ENCODE measurements at places on chromosomes 7 and 10.

DNA sequence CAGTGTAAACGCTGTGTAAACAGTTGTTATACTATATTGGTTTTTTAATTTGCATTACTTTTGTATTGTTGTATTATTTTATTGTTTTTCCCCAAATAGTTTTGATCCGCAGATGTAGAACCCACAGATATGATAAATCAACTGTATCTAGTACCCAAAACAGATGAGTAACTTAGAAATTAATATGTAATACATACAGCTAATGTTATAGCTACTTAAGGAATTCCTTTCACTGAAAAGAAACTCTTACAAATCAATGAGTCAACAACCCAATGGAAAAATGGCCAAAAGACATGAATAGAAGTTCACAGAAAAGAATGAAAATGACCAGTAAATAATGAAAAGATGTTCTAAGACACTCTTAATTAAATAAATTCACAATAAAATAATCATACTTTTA, 32.3 kb upstream of the ARL4A start:
- DNase-seq: peak; percentile 41

- DNase-seq: no peak
Measured at GRCh38 chr10:6470894-6471618, 109.0 kb downstream of the PRKCQ start.

GRCh38 chr10:80177781-80178636, 27.3 kb downstream of the ANXA11 start:
- no peak for DNase-seq

- no peak for DNase-seq
Measured at GRCh38 chr10:127326883-127327282, 130.5 kb upstream of the INSYN2A start.

GRCh38 chr7:12320241-12320986, 83.3 kb downstream of the VWDE start:
- DNase-seq: no peak

GRCh38 chr10:86655173-86655540, 810 bp downstream of the OPN4 start:
- DNase-seq: no peak

- no peak for DNase-seq
Measured at GRCh38 chr10:84534168-84534567, 205.8 kb downstream of the CCSER2 start.

- no peak for DNase-seq
Measured at GRCh38 chr10:7487528-7487927, 76.7 kb upstream of the SFMBT2 start.

GRCh38 chr10:69835875-69836730, 34.4 kb downstream of the COL13A1 start:
- no peak for DNase-seq

GRCh38 chr7:102721-103120, 89.7 kb upstream of the FAM20C start:
- peak; percentile 10 for DNase-seq

DNA sequence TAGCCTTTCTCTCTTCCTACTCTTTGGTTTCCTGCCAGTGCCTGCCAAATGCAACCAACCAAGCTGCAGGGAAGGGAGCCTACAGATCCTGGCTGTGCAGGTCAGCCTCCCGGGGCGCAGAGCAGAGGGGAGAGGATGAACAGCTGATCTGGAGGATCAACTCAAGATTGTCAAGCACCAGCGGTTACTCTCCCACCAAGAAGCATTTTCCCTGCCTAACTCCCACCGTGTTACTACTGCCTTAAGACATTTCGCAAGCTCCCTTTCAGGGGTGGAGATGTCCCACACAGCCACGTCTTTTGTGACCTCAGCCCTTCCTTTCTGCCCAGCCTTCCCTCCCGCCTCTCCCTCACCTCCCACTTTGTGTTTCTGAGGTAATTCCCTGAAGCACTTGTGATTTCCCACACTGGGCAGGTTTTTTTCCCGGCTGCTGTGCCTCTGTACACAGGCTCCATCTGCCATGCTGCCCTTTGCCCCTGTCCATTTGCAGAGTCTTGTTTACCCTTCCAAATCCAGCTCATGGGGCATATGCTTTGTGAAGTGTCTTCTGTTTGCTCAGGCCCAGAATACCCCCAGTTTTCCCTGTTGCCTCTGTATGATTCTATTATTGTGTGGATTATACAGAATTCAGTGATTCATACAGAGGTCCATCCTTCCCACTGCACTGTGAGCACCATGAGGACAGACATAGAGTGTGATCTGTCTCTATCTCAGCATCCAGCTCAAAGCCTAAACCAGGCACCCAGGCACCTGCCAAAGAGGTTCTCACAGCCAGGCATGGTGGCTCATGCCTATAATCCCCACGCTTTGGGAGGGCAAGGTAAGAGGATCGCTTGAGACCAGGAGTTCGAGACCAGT, 40.9 kb upstream of the PAPSS2 start:
- DNase-seq: no peak

DNA sequence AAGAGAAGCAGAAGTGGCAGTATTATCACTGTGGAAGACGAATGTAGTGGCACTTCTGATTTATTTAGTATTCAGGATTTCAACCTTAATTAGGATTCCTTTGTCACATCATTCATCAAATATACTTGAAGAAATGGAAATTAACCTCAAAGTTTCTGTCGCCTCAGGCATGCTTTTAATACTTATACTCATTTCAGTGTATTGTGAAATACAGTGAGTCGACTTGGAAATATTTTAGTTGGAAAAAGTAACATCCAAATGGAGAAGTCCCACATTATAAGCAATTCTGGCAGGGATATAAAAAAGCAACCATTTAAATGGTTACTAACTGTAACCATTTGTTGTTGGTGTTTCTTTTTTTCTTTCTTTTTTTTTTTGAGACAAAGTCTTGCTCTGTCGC, 648.8 kb downstream of the ARL4A start:
- peak; percentile 50 for DNase-seq

- no peak for DNase-seq
Measured at GRCh38 chr7:116230191-116231005, 20.1 kb downstream of the TES start.

DNA sequence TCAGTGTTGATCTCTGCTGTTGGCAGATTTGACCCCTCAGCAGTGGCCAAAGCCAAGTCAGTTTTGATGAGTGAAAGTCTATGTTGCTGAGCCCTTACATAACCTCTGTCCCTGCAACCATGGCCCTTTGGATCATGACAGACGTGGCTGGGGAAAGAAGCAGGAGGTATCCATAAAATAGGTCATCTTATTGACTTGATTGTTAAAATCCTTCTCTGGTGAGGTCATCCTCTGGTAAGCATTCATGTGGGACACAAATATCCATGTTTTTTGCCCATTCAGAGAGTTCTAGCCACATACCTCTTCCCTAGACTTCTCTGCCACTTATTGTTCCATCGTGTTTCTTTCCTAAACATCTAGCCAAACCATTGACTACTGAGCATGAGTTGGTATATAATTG, 251.9 kb upstream of the PTER start:
- no peak for DNase-seq

DNA sequence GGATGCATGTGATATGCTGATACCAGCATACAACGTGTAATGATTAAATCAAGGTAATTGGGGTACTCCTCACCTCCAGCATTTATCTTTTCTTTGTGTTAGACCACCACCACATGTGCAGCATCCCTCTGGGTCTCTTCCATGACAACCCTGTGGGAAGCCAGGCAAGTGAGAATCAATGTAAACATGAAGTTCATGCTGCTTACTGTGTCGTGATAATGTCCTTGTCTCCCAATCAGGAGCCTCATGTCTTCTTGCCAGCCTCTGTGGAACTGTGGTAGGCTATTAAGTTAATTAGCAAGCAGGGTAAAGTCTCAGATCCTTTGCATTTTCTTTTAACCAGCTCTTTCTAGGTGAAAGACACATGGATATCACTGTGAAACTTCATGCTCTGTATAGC, 126.7 kb downstream of the TES start:
- DNase-seq: no peak

DNA sequence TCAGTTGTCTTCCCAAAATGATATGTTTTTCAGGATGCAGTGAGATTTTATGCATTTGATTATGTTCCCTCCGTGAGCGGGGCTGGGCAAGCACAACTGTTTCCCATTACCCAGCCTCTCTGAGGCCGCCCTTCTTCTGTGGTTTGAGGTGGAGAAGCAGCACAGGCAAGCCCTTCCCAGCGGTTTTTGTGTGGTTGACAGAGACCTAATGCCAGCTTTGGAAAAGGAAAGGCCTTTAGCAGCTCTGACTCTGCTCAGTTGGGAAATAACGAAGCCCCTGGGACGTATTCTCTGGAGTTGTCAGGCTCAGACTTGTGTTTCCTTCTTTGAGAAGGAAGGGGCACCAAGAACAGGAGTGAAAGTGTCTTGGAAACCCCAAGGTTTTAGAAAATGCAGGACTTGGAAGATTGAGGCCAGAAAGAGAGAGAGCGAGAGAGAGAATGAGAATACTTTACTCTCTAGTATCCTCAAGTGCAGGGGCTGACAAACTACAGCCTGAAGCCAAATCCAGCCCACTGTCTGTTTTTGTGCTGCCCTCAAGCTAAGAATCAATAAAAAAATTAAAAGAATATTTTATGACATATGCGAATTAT, 20.6 kb upstream of the PDCD4 start:
- peak; percentile 54 for DNase-seq

- no peak for DNase-seq
Measured at GRCh38 chr7:156116514-156117215, 304.4 kb upstream of the SHH start.

- DNase-seq: peak; percentile 92
Measured at GRCh38 chr7:140924821-140925421, at the start of gene BRAF. TSS of gene BRAF (minus strand) at chr7:140924929. CDS start at chr7:140924703, 226 bp downstream.

- no peak for DNase-seq
Measured at GRCh38 chr10:4352414-4352961, 473.5 kb upstream of the AKR1E2 start.

- peak; percentile 80 for DNase-seq
Measured at GRCh38 chr7:151249034-151249731, 689 bp upstream of the SMARCD3 start.

DNA sequence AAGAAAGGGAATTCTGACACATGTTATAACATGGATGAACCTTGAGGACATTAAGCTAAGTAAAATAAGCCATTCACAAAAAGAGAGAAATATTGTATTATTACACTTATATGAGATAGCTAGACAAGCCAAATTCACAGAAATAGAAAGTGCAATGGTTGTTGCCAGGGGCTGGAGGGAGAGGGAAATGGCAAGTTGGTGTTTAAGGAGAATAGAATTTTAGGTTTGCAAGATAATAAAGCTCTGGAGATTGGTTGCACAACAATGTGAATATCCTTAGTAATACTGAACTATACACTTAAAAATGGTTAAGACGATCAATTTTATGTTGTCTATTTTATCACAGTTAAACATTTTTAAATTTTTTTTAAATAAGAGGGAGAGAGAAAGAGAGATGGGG, 25.0 kb upstream of the ADD3 start:
- no peak for DNase-seq

DNA sequence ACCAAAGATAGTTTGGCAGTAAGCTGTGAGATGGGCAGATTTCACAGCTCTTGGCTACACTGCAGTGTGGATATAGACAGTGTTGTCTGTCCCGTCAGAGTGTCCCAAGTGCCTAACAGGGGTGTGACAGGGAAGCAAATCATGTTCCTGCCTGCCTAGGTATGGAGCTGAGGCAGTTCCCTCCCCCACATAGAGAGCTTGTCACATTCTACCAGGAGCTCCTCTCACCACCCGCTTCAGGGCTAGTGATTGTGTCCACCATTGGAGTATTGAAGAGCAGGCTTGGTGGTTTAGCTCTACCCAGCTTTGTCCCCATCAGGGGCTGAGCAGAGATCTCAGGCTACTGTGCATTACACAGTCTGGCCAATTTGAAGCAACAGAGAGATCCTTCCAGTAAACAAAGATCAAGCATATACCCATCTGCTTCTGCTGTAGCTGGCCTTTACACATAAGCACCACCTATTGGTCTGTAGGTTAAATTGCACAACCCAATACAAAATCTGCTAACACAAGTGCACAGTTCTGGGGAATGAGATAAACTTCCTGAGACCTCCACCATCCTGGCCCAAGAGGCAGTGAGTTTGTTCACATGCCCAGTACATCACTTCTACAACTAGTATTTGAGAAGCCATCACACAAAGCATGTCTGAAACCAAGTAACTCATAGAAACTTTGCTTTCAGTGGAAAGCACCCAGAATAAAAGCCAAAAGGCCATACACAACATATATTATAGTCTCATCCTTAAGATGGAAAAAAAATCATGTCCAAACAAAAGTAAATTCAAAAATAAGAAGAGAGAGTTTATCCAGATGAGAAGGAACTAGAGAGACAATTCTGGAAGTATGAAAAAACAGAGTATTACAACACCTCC, 67.3 kb downstream of the GLCCI1 start:
- peak; percentile 24 for DNase-seq

GRCh38 chr7:75921479-75921878, 6.5 kb downstream of the POR start:
- no peak for DNase-seq

DNA sequence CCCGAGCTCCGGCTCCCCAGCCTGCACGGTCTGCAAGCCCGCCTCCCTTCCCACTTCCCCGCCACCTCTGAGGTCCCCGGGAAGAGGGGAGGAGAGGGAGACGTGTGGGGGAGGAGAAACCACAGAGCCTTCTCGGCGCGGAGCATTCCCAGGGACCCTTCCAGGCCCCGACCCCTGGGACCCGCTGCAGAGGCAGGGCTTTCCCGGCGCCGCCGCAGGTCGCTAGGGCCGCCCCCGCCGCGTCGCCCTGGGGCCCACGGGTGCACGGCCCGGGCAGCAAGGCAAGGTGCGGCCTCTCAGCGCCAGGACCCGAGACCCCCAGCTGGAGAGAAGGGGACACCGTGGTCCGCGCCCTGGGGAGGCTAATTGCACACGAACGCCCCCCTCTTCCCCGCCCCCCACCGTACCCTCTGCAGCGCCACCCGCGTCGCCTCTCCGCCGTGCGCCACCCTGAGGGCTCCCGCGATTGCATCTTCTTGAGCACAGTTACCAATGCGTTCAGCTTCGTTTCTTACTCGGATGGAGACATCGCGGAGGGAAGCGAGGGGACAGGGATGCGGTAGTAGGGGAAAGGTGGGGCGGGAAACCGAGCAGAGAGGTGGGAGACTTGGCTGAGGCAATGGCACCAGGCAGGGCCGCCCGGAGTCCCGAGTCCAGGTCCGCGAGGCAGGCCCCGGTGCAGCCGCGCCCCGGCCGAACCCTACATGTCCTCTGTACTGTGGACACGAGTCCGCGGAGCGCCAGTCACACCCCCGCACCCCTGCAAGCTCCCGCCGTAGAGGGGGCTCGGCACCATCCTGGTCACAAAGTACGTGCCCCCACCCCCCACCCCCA, 28.9 kb downstream of the SKIDA1 start:
- peak; percentile 59 for DNase-seq

DNA sequence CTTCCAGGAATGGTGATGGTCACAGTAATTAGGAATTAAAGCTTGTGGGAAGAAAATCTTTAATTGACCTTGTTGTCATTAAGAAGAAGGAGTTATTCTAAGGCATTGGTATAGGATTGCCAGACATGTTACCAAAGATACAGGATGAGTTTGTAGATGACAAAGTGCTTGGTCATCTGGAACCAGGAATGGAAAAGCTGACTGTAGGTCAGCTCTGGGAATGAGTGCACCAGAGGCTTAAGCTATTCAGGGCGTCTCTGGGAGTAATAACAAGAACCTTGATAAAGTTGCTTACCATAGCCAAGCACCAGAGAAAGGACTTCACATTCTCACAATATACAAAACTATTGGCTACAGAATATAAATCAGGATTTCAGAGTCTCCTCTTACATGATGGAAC, 89.0 kb downstream of the PHTF2 start:
- DNase-seq: peak; percentile 78

GRCh38 chr10:65710306-65710705, 1215.5 kb upstream of the LRRTM3 start:
- peak; percentile 58 for DNase-seq
